ENCODE measurements at places on chromosomes 7 and 10.

DNA sequence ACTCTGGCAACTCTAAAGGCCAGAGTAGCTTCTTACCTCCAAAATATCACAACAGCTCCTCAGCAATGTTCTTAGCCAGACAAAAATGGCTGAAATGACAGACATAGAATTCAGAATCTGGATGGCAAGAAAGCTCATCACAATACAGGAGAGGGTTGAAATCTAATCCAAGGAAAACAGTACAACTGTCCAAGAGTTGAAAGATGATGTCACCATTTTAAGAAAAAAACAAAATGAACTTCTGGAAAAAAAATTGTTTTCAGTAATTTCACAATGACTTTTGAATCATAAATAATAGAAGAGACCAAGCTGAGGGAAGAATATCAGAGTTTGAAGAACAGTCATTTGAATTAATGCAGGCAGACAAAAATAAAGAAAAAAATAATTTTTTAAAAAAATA lies 479.5 kb downstream of the ZWINT start:
- DNase-seq, result no peak

DNA sequence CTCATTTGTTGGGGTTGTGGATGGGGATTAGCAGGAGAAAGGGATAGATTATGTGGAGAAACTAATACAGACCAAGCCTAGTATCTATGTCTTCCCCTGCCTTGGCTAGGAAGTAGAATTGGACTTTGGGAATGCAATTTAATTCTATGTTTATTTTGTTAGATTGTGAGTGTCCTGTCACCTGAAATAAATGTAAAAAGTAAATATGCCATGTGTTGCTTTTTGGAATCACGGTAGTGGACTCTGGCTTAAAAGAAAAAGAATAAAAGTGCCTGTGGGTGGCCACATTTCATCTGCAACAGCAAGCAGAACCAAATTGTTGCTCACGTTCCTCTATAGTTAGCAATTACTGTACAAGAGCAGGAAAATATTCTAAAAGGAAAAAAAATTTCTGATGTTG lies 42.3 kb downstream of the TET1 start:
- no peak for DNase-seq

- no peak for DNase-seq
Measured at GRCh38 chr7:117673839-117674238, 194.0 kb downstream of the CFTR start.

- DNase-seq, result peak; percentile 73
Measured at GRCh38 chr10:62852961-62853702, 37.0 kb upstream of the EGR2 start.

DNA sequence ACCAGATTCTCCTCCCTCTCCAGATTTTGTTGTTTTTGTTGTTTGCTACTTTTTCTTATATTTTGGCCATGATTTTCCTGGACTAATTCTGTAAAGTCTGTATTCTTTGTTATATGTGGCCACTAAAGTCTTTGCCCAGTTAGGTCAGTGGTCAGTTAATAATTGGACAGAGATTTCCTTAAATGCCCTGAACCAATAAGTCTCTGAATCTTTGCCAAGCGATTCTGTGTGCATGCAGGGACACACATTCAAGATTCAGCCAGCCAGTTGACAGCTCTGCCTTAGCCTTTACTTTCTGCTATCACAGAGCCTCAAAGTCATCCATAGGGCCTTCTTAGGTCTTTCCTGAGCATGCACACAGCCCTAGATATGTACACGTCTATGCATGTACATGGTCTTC lies 11.0 kb upstream of the COL17A1 start:
- DNase-seq, result no peak

DNA sequence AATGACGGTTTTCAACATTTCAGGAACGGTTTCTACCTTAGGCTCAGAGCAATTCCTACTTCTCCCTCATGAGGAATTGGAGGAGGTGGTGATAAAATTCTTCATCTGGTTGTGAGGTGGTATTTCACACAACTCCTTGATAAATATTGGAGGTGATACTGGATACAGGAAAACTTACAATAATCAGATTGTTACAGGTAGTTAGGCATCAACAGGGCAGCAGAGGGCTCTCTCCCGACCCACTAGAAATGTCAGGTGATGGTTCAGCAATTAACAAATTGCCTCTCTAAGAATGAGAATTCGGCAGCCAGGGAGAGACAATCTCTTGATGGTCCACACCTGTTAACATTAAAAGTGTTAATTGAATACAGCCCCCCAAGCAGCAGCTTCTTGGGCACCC lies 22.6 kb downstream of the ZNF786 start:
- no peak for DNase-seq

GRCh38 chr7:77498659-77499379 lies 38.3 kb upstream of the PTPN12 start:
- no peak for DNase-seq

GRCh38 chr10:79445977-79446757 lies 743 bp upstream of the ZCCHC24 start:
- DNase-seq, result no peak

DNA sequence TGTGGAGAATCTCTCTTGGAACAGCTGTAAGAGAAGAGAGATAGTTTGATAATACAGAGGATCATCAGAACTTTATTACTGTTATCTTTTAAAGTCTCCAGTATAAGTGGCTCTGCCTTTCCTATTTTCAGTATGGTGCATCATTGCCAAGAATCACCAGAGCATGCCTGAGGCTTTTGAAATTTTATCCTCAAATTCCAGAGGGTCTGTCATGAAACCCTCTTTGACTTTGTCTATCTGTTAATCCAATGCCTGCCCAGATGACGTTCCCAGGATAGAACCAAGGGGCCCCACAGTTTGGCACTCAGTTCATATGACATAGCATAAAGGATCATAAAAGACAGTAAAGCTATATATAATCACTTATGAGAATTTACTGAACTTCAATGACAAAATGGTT lies 35.3 kb upstream of the SEMA3C start:
- DNase-seq, result no peak

- DNase-seq, result no peak
Measured at GRCh38 chr10:113988535-113988934, 55.1 kb upstream of the ADRB1 start.

GRCh38 chr7:99036546-99037111 lies 107.3 kb downstream of the SMURF1 start:
- no peak for DNase-seq

GRCh38 chr10:117892681-117893220 lies 154.0 kb downstream of the RAB11FIP2 start:
- DNase-seq, result no peak

DNA sequence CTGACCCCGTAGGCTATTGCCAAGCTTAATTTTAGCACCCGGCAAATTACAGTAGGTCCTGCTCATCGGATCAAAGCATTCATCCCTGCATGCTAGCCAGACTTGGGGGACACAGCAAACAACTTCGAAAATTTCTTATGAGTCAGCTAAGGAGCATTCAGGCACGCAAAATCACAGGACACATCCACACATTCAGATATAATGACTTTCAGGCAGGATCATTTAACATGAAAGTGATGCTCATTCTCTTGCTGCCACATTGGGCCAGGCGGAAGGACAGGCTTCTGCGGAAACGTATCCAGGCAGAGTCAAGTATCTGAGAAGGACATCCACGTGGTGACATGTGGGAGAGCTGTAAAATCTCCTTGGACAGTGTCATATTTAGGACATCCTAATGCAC lies 474.0 kb upstream of the NRP1 start:
- no peak for DNase-seq

GRCh38 chr10:123703195-123703790 lies 37.1 kb downstream of the GPR26 start:
- no peak for DNase-seq

Data from natural killer cell treated with Interleukin-12 subunit alpha and Interleukin-12 subunit beta and Interleukin-15 and Interleukin-18, amount 100 ng/mL, for 72 hours (primary cell).